ENCODE measurements at places on chromosomes 2 and 18. TPM values are rescaled to one million over a fixed set of nuclear protein-coding genes. Genes with fewer than 3 reads are reported as not detected.

DNA sequence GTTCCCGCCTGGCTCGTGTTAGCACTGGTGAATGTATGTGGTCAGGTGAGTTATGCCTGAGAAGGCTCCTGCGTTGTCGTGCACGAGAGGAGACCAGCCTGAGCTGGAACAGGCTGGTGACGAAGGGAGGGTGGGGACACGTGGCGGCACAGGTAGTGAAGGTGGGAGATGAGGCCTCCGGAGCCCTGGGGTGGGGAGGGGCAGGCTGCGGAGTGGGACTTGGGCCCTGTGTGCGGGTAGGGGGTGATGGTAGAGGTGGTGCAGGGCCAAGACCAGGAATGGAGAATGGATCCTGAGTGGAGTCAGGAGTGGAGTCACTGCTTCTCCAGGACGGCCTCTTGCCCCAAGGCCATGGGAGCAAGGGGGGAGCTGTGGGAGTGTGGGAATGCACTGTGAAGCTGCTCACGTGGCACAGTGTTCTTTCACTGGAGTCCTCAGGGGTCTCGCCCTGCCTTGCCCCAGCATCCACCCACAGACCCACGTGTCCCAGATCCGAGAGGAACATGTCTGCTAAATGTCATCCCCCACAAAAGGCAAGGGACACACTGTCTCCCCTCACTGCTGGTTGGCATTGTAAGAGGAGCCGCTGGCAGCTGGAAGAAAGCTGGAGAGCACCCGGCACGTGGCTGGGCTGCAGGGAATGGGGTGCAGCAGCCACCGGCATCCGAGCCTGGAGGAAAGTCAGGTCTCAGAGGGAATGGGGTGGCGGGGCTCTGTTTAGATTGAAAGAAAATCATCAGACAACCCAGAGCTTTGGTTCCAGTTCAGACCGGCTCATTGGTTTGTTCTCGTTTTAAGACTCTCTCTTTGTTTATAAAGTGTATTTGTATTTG, 63.7 kb downstream of the CYP26B1 start:
- DNase-seq: no peak
- no peak overlapping the region for H3K4me3 ChIP-seq

DNA sequence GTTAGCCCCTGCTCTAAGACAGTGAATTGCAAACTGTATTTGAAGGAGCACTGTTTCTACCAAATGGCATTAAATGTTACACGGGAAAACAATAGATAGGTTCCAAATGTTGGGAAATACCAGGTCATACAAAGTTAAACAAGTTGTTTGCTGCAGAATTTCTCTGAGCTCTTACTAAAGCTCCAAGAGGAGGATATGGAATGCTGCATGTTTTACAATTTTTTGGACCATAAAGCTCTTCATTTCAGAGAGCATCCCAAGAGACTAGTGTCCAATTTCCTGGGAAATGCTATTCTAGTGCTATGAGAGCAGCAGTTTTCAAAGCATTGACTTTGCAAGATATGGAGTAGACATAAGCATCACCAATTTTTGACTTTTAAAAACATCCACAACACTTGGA, 155.6 kb upstream of the CCDC68 start:
- H3K27me3 ChIP-seq: no peaks in the 10 kb centered on the region
- no peak for DNase-seq
- H3K4me1 ChIP-seq: no peaks in the 10 kb centered on the region
- H3K27ac ChIP-seq: no peak overlapping the region

DNA sequence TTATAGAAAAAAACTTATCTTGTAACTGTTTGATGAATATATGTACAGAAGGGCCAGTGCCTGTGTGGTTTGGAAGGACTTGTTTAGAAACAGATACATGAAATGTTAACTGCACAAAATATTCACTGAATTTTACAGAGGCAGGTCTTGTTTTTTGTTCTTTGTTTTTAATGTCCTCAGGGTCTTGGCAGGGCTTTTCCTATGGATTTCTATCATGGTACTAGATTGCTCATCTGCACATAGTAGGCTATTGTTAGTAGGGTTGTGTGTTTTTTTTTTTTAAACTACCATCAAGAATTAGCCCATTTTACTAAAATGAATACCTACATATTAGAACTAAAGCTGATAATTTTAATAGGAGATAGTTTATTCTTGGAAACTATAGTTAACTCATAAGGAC, 3.5 kb downstream of the CABYR start:
- H3K27ac ChIP-seq: no peak overlapping the region
- no peak for DNase-seq
- no peak overlapping the region for H3K4me3 ChIP-seq

- no peak overlapping the region for H3K27ac ChIP-seq
- H3K27me3 ChIP-seq: no peaks in the 10 kb centered on the region
- H3K36me3 ChIP-seq: no peaks in the 10 kb centered on the region
- H3K4me3 ChIP-seq: no peak overlapping the region
- H3K4me1 ChIP-seq: peaks cover 10% of the 10 kb centered on the region
- no peak for DNase-seq
These were observed 71.0 kb downstream of the HS1BP3 start for GRCh38 chr2:20579866-20580265.

The HRH4 gene
- not detected for polyA plus RNA-seq

The GRB14 gene
- polyA plus RNA-seq: 0.28 TPM

The HMSD gene
- polyA plus RNA-seq: not detected

The CSRNP3 gene
- polyA plus RNA-seq: not detected

The OSR1 gene
- not detected for polyA plus RNA-seq

The GNLY gene
- 11.1 TPM for polyA plus RNA-seq

All from CD14-positive monocyte (primary cell).